SJSA1 (cell line): ENCODE measurements at places on chromosomes 5 and 9. TPM values are rescaled to one million over a fixed set of nuclear protein-coding genes. Genes with fewer than 3 reads are reported as not detected.

DNA sequence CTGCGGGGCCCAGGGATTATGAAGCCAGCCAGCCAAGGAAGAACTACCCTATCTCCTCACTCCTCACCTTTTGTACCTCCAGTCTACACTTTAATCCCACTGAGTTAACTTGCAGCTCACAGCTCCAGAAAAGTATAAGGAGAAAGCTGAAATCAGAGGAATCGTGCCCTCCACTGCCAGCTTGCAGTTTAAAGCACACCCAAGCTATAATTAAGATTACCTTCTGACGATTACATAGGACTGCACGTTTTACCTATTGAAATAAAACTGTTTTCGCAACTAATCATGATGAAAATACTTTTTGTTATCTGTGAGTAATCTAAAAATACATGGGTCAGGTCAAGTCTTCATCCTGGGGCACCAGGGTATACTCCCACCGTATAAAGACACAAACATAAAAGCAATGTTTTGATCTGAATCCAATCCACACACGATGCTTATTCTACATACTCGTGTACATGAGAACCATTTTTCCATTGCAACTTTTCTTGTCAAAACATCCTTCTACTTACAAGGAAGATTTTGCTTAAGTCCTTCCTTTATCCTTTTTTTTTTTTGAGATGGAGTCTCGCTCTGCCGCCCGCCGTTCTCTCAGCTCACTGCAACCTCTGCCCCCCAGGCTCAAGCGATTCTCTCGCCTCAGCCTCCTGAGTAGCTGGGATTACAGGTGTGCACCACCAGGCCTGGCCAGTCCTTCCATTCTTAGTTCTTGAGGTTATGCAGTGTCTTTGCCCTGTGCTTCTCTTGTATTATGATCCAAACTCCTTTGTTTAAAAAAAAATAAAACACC lies 7.6 kb downstream of the RPL37 start:
- no peaks in the 10 kb centered on the region for H3K27me3 ChIP-seq
- H3K4me1 ChIP-seq = no peaks in the 10 kb centered on the region; the same call in 1 of the 2 replicates
- DNase-seq = no peak

GRCh38 chr9:129665389-129665775 lies at the start of gene PRRX2:
TSS of gene PRRX2 (plus strand) at chr9:129665647. CDS start at chr9:129665868, 221 bp downstream.
- H3K27ac ChIP-seq = no peak within 1 kb of the TSS
- DNase-seq = no peak
- H3K27me3 ChIP-seq = 0 out of 2 replicates have a peak, but pooled peaks cover 2% of the 10 kb centered on the region
- no peaks in the 10 kb centered on the region for H3K36me3 ChIP-seq
- peaks cover 27% of the 10 kb centered on the region for H3K4me1 ChIP-seq

The PRDM9 gene
- not detected in 2 replicates for total RNA-seq

DNA sequence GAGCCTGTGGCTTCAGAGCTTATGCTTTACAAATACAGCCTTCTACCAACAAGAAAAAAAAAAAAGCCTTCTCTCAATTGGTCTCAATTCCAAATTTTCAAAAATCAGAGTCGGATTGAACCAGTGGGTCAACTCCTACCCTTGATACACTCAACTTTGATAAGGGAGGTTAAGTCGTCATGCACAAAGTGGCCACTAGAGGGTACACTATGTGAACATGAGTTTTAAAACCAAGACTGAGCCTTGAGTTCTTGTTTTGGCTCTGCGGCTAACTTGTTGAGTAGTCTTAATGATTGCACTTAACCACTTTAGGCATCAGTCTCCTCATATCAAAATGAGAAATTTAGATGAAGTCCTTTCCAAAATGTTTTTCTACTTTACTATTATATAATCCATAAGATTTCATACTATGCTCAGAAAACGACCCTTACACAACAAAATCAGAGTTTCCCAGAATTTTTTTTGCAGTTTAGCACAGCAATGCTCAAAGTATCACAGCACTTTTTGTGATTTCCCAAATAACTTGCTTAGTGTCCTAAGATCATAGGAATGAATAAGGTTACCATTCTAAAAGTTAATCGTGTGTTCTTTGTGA lies 92.9 kb upstream of the MTAP start:
- DNase-seq = no peak
- no peak overlapping the region for H3K27ac ChIP-seq
- no peaks in the 10 kb centered on the region for H3K4me1 ChIP-seq
- no peaks in the 10 kb centered on the region for H3K27me3 ChIP-seq
- no peak overlapping the region for H3K4me3 ChIP-seq
- no peaks in the 10 kb centered on the region for H3K36me3 ChIP-seq

GRCh38 chr5:139369181-139369580 lies 13.9 kb downstream of the SLC23A1 start:
- H3K27ac ChIP-seq = no peak overlapping the region
- no peaks in the 10 kb centered on the region for H3K27me3 ChIP-seq
- no peak for DNase-seq
- no peak overlapping the region for H3K4me3 ChIP-seq

DNA sequence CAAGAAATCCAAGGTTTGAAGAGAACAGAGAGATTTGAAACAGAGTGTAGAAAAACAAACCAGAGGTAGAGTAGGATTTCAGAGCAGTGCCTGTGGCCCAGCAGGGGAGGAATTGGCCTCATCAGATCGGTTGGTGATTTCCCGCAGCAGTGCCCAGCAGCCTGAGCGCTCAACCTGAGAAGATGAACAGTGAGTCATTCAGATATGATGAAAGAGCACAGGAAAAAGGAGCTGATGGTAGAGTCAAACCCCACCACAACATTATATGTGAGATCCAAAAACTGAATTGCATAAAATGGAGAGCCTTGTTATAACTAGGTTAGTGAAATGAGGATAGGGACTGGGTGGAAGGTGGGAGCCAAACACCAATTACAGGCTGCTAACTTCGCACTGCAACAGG lies 248.9 kb downstream of the PIK3R1 start:
- no peak overlapping the region for H3K27ac ChIP-seq
- no peak for DNase-seq
- H3K4me1 ChIP-seq = no peaks in the 10 kb centered on the region

DNA sequence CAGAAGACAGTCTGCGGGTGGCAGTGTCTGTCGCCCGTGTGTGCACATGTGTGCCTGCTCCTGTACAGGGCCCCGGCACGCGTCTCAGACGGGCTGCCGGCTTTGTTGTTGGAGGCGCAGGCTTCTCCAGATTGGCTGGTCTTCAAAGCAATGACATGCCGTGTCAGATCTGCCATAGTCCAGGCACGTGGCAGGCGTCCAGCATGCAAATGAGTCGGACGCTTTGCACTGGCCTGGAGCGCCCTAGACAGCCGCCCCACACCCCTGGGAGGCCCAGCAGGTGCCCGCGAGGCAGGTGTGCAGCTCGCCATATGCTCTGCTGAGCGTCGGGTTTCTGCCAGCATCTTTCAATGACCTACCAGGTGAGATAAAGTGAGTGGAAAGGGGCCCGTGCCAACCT lies 71.5 kb downstream of the GADD45G start:
- no peak for DNase-seq
- no peaks in the 10 kb centered on the region for H3K4me1 ChIP-seq
- H3K4me3 ChIP-seq = no peak overlapping the region
- H3K36me3 ChIP-seq = no peaks in the 10 kb centered on the region

DNA sequence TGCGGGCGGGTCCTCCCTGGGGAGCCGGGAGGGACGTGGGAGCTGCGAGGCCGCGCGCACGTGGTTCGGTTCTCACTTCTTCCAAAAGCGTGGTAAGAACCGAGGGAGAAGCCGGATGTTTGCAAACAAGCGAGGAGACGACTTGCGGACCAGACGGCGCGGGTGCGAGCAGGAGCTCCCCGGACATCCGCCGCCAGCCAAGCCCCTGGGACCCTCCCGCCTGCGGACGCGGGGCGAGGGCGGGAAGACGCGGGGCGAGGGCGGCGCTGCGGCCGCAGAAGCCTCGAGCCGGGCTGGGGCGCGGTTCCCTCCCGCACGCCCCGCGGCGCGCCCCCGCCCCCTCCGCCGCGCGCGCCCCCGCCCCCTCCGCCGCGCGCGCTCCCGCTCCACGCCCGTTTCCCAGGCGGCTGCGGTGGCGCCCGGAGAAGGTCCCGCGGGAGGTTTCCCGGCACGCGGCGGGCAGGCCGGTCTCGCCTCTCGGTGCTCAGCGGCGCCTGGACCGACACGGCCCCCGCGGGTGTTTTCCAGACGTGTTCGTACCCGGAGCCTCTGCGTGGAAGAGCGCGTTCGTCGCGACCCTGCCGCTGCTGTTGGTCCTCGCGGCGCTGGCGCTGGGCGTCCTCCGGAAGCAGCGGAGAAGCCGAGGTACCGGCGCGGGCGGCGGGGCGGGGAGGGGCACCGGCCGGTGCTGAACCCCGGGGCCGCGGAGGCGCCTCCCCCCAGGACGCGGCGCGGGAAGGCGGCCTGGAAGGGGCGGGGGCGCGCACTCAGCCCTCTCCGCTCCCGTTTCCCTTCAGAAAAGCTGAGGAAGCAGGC lies 12.8 kb downstream of the BTNL9 start:
- H3K36me3 ChIP-seq = no peaks in the 10 kb centered on the region
- no peak for DNase-seq
- no peak overlapping the region for H3K27ac ChIP-seq
- no peak overlapping the region for H3K4me3 ChIP-seq
- peaks cover 9% of the 10 kb centered on the region; the same call in 1 of the 2 replicates for H3K4me1 ChIP-seq
- peaks cover 80% of the 10 kb centered on the region for H3K27me3 ChIP-seq

- H3K27ac ChIP-seq = no peak overlapping the region
- H3K27me3 ChIP-seq = no peaks in the 10 kb centered on the region
- no peak for DNase-seq
- H3K36me3 ChIP-seq = no peaks in the 10 kb centered on the region
These were observed 270.4 kb upstream of the TARS1 start for GRCh38 chr5:33170411-33170810.

DNA sequence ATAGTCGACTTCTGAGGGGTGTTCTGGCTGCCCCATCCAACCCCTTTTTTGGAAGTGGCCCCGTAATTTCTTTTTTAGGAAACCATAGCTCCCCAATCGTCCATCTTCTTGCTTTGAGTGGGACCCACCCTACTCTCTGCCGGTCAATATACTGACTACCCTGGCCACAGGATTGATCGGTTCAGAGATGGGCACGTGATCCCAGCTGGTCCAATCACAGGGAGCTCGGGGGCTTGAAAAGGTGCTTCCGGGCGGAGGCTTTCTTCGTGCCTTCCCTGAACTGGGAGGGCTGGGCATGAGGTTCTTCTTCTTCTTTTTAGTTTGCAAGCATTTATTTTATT lies 78.7 kb upstream of the SH3PXD2B start:
- no peaks in the 10 kb centered on the region for H3K36me3 ChIP-seq
- DNase-seq = peak; percentile 42
- no peak overlapping the region for H3K4me3 ChIP-seq
- no peaks in the 10 kb centered on the region for H3K27me3 ChIP-seq
- peaks cover 5% of the 10 kb centered on the region for H3K4me1 ChIP-seq

- no peaks in the 10 kb centered on the region for H3K36me3 ChIP-seq
- no peaks in the 10 kb centered on the region for H3K27me3 ChIP-seq
- no peak overlapping the region for H3K4me3 ChIP-seq
- no peak for DNase-seq
These were observed 8.1 kb upstream of the PTPN3 start for GRCh38 chr9:109506097-109506712.

- no peaks in the 10 kb centered on the region for H3K36me3 ChIP-seq
- DNase-seq = no peak
- peaks cover 16% of the 10 kb centered on the region; the same call in 1 of the 2 replicates for H3K27me3 ChIP-seq
- H3K4me1 ChIP-seq = peaks cover 7% of the 10 kb centered on the region
- H3K27ac ChIP-seq = no peak overlapping the region
- no peak overlapping the region for H3K4me3 ChIP-seq
These were observed 2.4 kb downstream of the WNK2 start for GRCh38 chr9:93186215-93186945.

DNA sequence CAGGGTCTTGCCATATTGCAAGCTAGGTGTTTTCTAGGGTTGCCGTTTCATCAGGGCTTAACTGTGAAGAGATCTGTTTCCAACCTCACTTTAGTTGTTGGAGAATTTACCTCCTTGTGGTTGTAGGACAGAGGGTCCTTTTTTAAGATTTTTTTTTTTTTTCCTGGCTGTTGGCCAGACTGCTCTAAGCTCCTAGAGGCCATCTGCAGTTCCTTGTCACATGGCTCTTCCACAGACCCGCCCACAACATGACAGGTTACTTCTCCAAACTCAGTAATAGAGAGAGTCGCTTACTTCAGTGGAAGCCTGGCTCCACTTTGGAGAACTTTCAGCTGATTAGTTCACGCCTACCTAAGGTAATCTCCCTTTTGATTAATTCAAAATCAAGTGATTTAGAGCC lies 543.7 kb downstream of the DMRTA1 start:
- H3K4me3 ChIP-seq = no peak overlapping the region
- no peak for DNase-seq
- H3K27ac ChIP-seq = no peak overlapping the region
- H3K4me1 ChIP-seq = no peaks in the 10 kb centered on the region

- peak overlapping the region; percentile 55 for H3K4me3 ChIP-seq
- peaks cover 86% of the 10 kb centered on the region for H3K4me1 ChIP-seq
- peak; percentile 92 for DNase-seq
- H3K27ac ChIP-seq = peak overlapping the region; percentile 71
- no peaks in the 10 kb centered on the region for H3K27me3 ChIP-seq
- peaks cover 79% of the 10 kb centered on the region for H3K36me3 ChIP-seq
These were observed 21.9 kb upstream of the NOTCH1 start for GRCh38 chr9:136567651-136568287.

The PRRX2 gene
- 9.8 and 14.0 TPM in 2 replicates for total RNA-seq

- H3K27me3 ChIP-seq = 0 out of 2 replicates have a peak, but pooled peaks cover 5% of the 10 kb centered on the region
- no peak for DNase-seq
- H3K4me1 ChIP-seq = no peaks in the 10 kb centered on the region
- no peak overlapping the region for H3K4me3 ChIP-seq
- H3K27ac ChIP-seq = no peak overlapping the region
These were observed 171.5 kb downstream of the SSBP2 start for GRCh38 chr5:81579262-81579924.

DNA sequence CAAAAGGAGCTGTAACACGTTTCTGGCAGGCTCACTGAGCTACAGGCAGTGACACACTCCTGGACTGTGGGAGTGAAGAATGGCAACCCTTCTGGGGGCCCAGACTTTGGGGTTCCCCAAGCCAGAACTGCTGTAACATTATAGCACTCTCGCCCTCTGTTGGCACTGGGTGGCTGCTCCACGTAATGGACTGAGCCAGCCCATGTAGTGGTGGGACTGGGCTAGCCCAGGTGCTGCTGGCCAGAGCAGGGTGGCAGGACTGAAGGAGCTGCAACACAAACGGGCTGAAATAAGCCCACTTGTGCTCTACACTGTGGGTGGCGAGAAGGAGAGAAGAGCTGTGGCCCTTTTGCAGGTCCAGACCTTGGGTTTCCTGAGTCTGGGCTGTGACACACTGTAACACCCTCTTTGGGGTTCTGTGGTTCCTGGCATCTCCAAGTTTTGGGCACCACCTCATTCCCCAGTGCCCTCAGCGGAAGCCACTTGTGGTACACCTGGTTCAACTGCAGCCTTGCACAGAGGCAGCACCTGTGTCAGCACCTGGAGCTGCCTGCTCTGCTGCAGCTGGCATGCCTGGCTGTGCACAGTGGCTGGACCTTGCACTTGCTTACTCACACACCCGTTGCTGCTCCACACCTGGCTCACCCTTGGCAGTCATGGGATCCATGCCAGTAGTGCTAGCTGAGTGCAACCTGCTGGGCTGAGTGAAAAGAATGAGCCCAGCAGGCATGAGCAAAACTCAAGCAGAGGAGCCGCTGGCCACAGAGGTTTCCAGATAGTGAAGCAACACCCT lies 95.0 kb upstream of the PRR16 start:
- no peak for DNase-seq
- H3K27me3 ChIP-seq = no peaks in the 10 kb centered on the region
- H3K36me3 ChIP-seq = no peaks in the 10 kb centered on the region
- H3K4me1 ChIP-seq = 0 out of 2 replicates have a peak, but pooled peaks cover 5% of the 10 kb centered on the region
